ENCODE measurements at places on chromosomes 12 and 14.

DNA sequence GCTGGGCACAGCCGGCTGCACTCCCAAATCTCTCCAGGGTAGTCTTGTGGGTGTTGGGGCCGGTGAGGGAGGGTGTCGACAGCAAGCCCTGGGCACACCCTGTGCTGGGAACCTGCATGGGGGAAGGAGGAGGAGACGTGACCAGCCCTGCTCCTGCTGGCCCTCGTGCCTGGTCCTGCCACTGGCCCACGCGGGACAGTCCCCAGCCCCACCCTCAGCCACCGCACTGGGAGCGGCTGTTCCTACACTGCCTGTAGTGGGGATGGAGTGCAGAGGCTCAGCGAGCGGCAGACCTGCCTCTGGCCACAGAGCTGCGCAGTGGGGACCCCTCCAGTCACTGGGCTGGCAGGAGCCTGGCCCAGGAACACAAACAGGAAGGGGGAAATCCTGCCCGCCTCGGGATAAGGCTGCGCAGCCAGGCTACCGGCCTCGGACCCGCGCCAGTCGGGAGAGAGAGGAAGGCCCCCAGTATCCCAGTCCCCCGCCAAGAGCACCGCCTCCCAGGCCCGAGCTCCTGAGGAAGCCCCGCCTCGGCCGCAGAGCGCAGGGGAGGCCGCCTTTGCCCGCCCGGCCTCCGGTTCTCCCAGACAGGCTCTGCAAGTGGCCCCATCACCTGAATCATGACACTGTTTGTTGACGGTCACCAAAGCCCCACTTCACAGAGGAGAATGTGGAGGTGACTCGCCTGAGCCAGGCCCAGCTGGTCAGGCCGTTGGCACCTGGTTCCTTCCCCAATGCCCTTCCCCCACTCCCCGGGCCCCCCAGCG is 10.6 kb downstream of the AHNAK2 start:
- DNase-seq, result no peak

- no peak for DNase-seq
These were observed 29.4 kb upstream of the PPP2R5C start for GRCh38 chr14:101732118-101732517.

DNA sequence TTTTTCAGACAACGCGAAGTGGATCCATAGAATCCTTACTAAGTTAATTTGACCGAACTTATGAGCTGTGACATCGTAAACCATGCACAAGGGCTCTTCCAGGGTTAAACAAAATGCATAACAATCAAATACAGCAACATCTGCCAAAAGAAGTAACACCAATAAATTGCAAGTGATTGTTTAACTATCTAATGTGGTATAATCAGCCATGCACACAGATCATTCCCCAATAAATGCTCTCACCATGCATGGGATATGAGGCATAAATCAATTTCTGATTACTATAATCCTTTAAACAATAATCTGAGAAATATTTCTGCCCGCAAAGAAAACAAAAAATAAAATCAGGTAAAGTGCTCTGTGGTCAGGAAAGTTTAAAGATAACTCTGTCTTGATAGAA is 7.7 kb upstream of the PLEKHG7 start:
- no peak for DNase-seq

DNA sequence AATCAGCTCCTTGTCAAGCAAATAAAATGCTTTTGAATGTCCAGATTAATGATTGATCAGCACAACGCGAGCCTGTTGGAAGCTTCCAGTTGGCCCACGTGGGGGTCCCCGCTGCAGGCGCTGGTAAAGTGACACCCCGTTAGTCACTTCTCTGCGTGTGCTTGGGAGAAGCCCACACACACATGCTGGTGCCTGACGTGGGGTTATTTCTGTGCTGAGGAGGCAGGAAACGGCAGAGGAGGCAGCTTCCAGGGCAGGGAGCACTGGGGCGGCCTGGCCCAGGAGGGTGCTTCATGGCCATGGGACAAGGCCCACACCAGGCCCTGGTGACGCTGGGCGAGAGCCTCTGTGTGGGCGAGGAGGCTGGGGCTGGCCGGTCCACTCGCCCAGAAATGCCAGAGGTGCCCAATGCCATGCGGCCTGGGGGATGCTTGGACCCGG is 101.5 kb downstream of the KIF26A start:
- DNase-seq, result no peak

- no peak for DNase-seq
These were observed 523 bp upstream of the SLC6A15 start for GRCh38 chr12:84913129-84913515.

- no peak for DNase-seq
These were observed 57.9 kb downstream of the FUT8 start for GRCh38 chr14:65470404-65470880.

DNA sequence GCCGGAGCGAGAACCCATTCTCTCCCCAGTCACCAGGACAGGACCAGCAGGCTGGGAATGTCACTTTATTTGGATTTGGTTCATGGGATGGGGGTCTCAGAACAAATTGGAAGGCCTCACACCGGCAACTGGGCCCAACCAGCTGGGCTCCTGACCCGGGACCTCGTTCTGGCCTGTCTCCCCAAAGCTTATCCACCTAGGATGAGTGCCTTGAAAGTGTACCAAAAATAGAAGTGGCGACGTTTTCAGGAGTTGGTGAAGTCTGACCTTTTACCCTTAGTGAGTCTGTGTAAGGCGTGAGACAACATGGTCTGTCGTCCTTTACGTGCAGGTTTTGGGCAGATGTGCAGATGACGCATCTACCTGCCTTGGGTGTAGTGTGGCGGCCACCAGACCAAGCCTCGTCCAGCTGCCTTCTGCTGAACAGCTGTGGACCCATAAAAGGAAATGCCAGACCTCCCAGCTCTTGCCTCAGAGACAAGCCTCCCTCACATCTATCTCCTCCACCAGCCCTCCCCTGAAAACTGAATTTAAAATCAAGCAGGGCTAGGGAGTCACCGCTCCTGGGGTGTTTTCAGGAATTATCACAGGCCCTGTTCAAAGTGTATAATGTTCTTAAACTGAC is 36.6 kb upstream of the CLMN start:
- DNase-seq, result no peak

DNA sequence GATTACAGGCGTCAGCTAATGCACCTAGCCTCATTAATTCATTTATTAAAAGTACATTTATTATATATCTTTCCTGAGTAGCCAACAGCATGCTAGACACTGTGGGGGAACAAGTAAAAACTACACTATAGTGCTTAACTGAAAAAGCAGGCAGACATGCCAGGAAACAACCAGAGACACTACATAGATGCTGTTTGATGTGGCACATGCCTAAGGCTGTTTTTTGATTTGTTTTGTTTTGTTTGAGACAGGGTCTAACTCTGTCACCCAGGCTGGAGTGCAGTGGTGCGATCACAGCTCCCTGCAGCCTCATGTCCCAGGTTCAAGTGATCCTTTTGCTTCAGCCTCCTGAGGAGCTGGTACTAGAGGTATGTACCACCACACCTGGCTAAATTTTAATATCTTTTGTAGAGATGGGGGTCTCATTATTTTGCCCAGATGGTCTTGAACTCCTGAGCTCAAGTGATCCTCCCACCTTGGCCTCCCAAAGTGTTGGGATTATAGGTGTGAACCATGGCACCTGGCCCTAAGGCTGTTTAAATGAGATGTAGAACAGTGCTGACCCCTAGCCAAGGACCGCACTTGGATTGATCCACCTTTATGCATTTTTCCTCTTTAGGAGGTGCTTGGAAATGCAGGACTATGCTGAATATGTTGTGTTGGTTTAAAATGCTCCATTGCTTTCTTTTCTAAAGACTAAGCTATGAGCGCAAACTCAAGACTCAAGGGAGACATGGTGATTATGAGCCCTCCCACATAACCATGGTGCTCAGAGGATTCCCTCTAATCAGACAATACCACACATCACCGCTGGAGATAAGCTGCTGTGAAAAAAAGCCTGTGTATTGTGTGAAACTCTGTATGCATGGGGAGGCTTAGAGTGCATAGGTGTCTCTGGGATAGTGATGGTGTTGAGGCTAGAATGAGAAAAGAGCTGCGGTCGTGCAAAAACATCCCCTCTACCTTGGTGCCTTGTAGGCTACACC is 10.5 kb upstream of the C14orf93 start:
- DNase-seq, result no peak

Measured in stimulated activated CD4-positive, alpha-beta T cell treated with anti-CD3 and anti-CD28 coated beads, Interleukin-2, amount 100 ng/mL, for 4 hours (primary cell).